Renal cortex interstitium (tissue), 15 donors: ENCODE measurements at places on chromosomes 4 and X. TPM values are rescaled to one million over a fixed set of nuclear protein-coding genes. Genes with fewer than 3 reads are reported as not detected.

The USP17L21 gene
- not detected for polyA plus RNA-seq

The CSAG1 gene
- not detected for polyA plus RNA-seq

The FGFR3 gene
- 98.6 TPM for polyA plus RNA-seq

The HSFX3 gene
- 0.45 TPM for polyA plus RNA-seq

The LUZP4 gene
- polyA plus RNA-seq = not detected

DNA sequence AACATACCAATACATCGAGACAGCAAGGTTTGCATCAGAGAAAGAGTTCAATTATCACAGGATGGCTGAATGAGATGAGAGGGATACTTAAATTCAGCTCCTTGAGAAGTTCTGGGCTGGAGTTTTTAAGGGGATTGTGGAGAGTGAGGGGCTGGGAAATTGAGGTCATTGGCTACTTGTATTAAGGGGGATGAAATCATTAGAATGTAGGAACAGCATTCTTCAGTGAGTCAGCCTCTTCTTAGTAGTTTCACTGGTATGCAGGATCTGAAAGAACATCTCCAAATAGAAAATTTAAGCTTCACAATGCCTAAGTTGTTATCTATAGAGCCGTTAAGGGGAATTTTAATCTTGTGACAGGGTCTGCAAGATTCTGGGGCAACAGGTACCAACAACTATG lies 211.6 kb upstream of the TAPT1 start:
- DNase-seq = no peak

DNA sequence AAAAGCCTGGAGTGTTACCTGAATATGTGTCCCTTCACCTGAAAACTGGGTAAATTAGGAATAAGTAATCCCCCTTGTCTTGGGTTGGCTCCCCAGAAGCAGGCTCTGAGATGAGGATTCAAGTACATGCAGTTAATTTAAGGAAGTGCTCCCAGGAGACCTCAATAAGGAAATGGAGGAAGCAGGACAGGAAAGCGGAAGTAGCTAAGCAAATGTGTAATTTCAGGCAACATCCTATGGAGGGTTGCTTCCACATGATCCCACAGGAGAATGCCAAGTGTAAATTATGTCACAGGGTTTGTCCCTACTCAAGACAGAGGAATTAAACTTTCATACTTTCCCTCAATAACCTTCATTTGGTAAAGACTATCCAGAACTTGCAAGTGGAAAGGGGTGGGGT lies 48.1 kb upstream of the ARHGEF6 start:
- no peak for DNase-seq

DNA sequence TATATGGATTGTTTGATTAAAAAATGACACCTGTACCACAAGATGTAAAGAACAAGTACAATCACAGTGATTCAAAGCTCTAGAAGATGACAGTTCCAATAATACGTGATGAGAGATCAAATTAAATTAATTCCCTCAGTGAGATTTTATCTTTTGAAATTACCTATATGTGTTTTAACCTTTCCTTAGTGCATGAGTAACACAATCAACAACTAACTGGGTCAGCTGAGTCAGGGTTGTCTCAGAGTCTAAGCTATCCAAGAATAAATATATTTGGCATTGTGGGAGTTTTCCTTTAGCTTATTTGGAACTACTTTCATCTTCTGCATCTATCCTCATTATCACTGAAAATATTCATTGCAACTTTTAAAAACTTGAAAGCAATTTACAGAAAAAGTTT lies 162.8 kb downstream of the WDFY3 start:
- no peak for DNase-seq

GRCh38 chr4:125456075-125456474 lies 141.3 kb downstream of the FAT4 start:
- DNase-seq = no peak

GRCh38 chr4:56077676-56078075 lies 128.9 kb downstream of the CEP135 start:
- no peak for DNase-seq

DNA sequence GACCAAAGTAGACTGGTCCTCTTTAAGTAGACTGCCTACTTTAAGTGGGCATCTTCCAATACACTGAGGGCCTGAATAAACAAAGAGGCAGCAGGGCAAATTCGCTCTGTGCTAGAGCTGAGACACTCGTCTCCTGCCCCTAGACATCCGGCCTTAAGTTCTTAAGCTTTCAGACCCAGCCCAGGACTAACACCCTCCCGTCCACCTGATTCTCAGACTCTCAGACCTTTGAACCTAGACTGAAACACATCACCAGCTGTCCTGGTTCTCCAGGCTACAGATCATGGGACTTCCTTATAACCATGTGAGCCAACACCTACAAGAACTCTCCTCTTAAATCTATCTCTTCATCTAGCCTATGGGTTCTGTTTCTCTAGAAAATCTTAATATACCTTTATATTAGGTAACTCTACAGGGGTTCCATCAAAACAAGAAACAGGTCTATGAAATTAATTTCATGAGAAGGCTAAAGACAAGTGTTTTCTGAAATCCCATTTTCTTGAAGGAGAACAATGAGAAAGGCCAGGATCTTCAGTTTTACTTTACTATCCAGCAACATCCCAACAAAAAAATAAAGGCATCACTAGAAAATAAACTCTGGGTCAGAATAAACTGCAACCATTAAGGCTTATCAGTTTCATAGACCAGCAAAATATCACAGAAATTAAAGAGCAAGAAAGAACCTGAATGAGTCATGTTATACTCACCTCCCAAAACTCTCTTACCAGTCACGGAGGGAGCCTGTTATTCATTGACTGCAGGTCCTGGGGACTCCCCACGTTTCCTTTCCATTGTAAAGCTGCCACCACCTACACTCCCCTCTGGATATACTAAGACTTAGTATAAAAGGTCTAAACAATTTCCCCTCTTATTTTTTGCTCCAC lies 14.8 kb downstream of the ADGRA3 start:
- no peak for DNase-seq

- no peak for DNase-seq
Observed at GRCh38 chr4:119865389-119865788, 201.3 kb downstream of the MAD2L1 start.

- no peak for DNase-seq
Observed at GRCh38 chr4:185540487-185541120, 5.3 kb upstream of the PDLIM3 start.

- no peak for DNase-seq
Observed at GRCh38 chr4:189613207-189613606, 327.5 kb upstream of the FRG1 start.
